ENCODE measurements at places on chromosomes 1 and 21. TPM values are rescaled to one million over a fixed set of nuclear protein-coding genes. Genes with fewer than 3 reads are reported as not detected.

GRCh38 chr1:205049479-205049878 lies 6.5 kb downstream of the CNTN2 start:
- no peak overlapping the region for H3K4me3 ChIP-seq
- no peaks in the 10 kb centered on the region for H3K4me1 ChIP-seq

GRCh38 chr1:110059133-110059863 lies 11.2 kb downstream of the ALX3 start:
- H3K4me1 ChIP-seq: peaks cover 9% of the 10 kb centered on the region
- no peak overlapping the region for H3K4me3 ChIP-seq
- H3K27ac ChIP-seq: no peak overlapping the region
- H3K27me3 ChIP-seq: peaks cover 4% of the 10 kb centered on the region
- DNase-seq: no peak

- H3K4me3 ChIP-seq: no peak overlapping the region
- no peak overlapping the region for H3K27ac ChIP-seq
- peaks cover 10% of the 10 kb centered on the region for H3K27me3 ChIP-seq
These were observed 3.2 kb downstream of the SLC2A1 start for GRCh38 chr1:42955311-42956063.

- no peak for DNase-seq
- no peaks in the 10 kb centered on the region for H3K4me1 ChIP-seq
- H3K27me3 ChIP-seq: peaks cover 2% of the 10 kb centered on the region
These were observed 121.9 kb downstream of the MAB21L3 start for GRCh38 chr1:116232989-116233514.

DNA sequence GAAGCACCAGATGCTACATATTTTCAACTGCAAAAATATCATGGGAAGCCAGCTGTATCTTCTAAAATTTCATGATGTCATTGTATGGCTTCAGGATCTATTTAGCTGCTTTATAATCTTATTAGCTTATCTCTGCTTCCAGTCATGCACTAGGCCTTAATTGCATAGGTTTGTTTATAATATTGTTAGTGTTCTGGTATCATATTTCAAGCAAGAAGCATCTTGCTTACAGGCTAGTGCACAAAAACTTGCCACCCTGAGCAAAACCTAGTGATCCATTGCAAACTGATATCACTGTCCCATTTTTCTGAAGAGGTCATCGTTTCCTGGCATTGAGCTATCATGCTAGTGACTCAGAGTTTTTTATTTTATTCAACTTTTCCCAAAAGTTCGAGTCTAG lies 15.7 kb upstream of the NRIP1 start:
- no peak overlapping the region for H3K4me3 ChIP-seq
- H3K27me3 ChIP-seq: no peaks in the 10 kb centered on the region
- H3K4me1 ChIP-seq: no peaks in the 10 kb centered on the region
- H3K27ac ChIP-seq: no peak overlapping the region
- no peaks in the 10 kb centered on the region for H3K36me3 ChIP-seq
- no peak for DNase-seq

UCK2 gene
- 16.1 TPM for total RNA-seq

Measured in muscle of leg (tissue), 16 donors.